ENCODE measurements at places on chromosomes 6 and 20.

DNA sequence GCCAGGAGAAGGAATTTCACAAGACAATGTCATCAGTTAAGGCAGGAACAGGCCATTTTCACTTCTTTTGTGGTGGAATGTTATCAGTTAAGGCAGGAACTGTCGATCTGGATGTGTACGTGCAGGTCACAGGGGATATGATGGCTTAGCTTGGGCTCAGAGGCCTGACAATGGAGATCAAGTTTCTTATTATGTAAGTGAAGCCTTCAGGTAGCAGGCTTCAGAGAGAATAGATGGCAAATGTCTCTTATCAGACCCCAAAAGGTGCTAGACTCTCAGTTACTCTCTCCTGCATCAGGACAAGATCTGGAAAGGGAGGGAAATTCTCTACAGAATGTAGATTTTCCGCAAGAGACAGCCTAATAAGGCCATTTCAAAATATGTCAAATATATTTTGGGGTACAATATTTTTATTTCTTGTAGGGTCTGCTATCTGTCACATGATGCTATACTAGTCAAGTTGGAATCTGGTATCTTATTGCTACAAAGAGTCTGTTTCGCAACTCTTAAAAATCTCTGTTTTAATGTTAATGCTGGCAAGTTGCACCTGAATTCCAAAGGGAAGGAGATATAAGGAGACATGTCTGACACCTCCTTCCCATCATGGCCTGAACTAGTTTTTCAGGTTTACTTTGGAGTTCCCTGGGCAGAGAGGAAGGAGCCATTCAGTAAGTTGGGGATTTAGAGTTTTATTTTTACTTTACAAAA, 48.8 kb downstream of the TRDN start:
- DNase-seq: no peak

DNA sequence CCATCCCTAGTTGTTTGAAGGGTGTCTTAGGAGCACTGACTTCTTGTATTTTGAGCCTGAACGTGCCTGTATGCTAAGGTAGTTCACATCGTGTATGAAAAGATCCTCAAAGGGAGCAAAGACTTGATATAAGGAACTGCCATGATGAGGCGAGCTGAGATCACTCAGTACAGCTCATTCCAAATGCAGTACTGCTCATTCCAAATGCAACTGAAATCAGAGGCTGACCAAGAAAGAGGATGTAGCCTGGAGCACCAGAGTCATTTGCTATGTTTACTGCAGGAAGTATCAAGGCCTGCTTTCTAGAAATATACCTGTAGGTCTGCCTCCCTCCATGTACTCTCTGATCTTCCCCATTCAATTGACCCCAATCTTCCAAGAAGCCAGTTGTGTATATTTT, 832.2 kb downstream of the EYS start:
- no peak for DNase-seq

- no peak for DNase-seq
These were observed 19.8 kb downstream of the HLA-E start for GRCh38 chr6:30508890-30509736.

DNA sequence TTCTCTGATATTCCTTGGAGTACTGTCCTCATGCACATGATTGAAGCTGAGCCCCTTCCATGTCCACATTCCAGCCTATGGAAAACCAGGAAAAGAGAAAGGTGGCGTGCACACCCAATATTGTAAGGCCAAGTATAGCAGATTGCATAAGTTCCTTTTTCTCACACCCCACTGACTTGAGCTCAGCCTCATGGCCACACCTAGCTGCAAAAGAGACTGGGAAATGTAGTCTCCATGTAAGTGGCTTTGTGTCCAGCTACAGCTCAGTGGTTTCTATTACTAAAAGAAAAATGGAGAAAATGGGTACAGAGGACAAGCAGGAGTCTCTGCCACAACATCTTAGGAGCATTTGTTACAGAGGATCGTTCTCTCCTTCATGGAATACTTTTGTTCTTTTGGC, 10.8 kb upstream of the UST start:
- DNase-seq: no peak

DNA sequence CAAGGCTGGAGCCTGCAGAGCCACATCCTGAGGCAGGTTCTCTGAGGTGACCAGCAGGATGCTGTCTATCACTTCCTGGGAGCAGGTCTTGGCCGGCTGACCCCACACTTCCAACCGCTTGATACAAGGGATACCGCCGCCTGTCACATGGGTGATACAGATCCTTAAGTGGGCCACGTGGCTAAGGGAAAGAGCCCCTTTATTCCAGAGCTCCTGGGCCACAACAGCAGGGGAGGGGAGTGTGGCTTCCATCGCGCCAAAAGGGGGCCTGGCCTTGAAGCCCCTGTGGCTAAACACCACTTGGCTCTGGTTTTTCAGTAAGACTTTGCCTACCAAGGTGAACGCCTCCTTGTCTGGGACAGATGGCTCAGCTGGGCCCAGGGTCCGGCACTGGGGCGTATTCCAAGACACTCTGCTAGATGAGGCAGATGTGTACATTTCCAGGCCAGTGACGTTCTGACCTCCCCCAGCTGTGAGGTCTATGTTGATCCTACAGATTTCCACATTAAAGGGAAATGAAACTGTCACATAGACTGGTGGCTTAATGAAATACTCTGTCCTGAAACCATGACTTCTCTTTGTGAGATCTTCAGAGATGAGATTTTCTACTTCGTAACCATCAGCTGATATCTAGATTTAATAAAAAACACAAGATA, 37.6 kb upstream of the AVP start:
- no peak for DNase-seq

GRCh38 chr20:62177307-62177706, 5.5 kb upstream of the MTG2 start:
- no peak for DNase-seq

DNA sequence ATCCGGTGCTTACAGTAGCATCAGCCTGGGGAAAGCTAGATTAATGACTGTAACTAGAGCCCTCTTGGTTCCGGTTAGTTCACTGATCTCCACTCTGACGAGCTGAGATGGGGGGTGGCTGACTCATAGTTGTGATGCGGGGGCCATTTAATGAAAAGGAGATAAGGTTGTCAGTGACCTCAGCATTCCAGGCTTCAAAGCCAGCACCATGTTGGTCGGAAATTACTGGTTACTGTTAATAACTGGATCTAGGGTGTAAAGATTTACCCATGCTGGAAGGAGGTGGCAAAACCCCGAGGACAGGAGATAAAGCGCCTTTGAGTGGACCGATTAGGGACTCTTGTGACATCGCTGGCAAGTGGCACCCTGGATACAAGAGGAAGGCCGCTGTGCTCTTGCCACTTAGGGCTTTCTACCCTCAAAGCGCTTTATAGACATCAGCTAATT, 21.1 kb downstream of the FOXC1 start:
- DNase-seq: no peak

- DNase-seq: no peak
These were observed 74.6 kb downstream of the PERP start for GRCh38 chr6:138032571-138032970.

DNA sequence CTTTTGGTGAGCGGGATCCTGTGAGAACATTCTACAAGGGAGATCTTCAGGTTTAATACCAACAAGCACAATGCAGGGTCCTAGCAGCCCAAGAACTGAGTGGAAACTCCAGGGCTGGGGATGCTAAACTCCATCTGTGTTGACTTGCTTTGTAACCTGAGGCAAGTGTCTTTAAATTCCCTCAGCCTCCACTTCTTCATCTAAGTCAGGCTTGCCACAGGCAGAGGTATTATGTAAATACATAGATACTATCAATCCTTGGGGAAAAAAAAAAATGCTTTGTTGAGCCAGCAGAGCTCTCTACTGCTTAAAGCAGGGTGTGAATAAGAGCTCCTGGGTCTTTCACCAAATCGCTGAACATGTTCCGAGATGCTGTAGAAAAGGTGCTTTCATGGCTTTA, 114.2 kb upstream of the PHACTR1 start:
- no peak for DNase-seq

- DNase-seq: no peak
These were observed 4.6 kb downstream of the MEA1 start for GRCh38 chr6:43009124-43009523.

DNA sequence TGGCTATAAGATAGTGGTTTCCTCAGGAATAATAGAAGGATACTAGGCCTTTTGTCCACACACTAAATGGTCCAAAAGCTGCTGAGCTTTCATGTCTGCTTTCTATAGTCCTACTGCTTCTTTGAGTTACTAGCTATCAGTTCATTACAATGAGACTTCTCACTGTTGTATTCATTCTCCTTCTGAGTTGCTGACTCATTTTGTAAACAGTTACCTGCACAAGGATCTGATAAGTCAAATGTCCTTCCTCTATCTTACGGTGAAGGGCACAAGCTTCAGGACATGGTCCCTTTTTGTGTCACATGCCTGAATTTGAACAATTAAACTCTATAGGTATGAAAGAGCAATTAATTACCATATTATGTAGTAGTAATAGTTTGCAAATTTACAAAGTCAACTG, 90.5 kb downstream of the MAN1A1 start:
- DNase-seq: no peak

- no peak for DNase-seq
These were observed 591.9 kb downstream of the QKI start for GRCh38 chr6:164006459-164006858.

- no peak for DNase-seq
These were observed 34.7 kb downstream of the PLEKHG1 start for GRCh38 chr6:150634176-150634963.

Data from stimulated activated CD4-positive, alpha-beta T cell treated with anti-CD3 and anti-CD28 coated beads, TNF-alpha, amount 100 ng/mL, for 1 hour (primary cell).